ENCODE measurements at places on chromosomes 6 and 20.

- DNase-seq = no peak
These were observed 274.6 kb downstream of the FOXC1 start for GRCh38 chr6:1884313-1884712.

- no peak for DNase-seq
These were observed 6.3 kb downstream of the ZMYND8 start for GRCh38 chr20:47350181-47350550.

DNA sequence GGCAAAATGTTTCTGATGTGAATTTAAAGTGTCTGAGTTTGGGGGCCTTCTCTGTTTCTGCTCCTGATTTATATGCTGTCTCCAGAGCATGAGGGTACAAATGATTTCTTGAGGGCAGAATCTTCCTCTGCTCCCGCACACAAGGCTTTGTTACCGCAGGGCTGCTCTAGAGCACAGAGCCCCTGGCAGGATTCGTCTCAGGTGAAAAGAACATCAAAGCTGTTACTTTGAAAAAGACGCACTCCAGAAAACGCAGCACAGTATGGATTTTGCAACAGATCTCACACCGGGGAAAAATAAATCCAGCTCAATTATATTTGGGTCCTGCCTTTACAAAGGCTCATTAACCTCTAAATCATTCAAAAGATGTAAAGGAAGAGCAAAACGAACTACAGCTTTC is 577.3 kb downstream of the PRKN start:
- no peak for DNase-seq

DNA sequence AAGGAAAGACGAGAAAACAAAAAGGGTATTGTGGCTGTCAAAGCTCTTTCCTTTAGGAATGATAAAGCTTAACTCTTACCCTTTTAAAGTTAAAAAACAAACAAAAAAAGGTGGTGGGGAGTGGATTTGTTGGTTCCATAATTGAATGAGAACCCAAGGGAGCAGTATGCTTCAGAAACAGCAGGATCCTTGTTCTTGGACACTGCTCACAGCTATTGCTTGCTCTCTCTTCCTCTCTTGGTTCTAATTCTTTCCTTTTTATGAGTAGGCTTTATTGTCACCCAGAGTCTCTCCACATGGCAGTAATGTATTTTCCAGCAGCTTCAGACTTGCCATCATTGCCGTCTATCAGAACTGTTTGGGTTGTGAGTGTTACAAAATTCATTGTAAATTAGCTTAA is 18.7 kb upstream of the ATRN start:
- DNase-seq = no peak

DNA sequence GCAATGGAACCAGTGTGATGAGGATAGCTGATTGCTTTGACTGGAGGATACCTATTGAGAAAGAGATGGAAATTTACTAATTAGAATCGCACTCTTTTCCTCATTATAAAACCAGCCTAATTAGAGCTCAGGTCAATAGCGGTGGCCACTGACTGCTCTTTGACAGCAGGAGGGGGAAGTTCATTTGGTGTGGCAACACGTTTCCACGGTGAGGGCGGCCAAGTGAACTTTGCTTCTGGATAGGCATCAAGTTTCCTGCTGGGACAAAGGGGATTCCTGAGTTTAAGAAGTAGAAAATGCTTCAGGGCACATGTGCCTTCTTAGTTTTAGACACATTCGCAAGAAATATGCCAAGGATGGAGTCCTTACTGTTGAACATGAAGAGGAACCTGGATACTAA is 145.3 kb upstream of the NRN1 start:
- DNase-seq = no peak

DNA sequence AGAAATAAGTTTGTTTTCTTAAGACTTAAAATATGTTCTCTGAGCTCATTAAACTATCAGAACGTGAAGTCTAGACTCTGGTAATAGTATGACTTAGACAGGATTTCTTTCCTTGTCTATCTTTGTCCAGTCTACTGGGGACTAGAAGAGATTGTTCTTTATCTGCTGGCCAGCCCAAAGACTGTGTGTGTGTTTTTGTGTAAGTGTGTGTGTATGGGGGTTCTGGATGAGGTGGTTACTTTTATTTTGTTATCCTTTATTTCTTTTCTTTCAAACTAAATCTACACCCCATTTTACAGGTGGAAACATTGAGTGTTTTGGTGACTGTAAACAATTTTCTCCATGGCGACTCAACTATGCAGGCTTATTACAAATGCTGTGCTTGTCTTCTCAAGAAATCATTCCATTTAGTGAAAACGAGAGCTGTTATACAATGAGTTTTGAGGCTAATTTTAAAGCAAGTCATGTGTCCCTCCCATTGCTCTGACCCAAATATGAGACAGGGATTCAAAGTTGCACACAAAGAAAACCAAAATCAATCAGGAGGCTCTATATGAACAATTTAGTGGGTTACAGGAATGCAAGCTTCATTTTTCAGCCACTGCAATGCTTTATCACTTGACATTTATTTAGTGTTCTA is 97.6 kb downstream of the ELOVL5 start:
- no peak for DNase-seq

DNA sequence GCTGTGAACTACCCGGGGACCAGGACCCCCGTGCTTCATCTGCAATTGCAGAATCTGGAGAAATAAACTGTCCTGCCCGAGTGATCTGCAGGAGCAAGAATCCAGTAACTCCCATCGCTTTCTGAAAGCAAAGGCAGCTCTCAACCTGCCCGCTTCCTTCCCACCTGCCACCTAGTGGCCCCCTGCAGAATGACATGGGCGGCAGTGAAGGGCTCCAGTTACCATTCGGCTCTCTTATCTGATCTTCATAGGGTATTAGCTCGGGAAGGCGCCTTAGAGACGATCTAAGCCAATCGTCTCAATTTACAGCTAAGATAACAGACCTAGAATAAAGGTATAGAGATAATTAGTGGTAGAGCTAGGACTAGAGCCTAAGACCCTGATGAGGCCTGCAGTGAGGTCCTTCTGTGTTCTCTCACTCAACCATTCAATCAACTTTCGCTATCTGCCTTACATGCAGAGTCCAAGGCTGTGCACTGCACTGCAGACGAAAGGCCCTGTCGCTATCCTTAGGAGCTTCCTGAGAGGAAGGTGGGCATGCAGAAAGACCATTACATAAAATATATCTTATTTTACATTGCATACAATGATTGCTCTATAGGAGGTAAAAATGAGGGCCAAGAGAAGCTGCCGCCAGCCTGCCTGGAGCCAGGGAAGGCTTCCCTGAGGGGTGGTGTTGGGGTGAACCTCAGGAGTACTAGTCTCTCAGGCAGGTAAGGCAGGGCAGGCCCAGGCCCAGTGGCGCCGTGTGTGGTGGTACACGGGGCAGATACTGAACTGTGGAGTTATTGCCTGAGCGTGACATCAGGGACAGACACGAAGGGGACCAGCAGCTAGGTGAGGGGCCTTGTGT is 7.1 kb upstream of the PSMG4 start:
- peak; percentile 82 for DNase-seq

DNA sequence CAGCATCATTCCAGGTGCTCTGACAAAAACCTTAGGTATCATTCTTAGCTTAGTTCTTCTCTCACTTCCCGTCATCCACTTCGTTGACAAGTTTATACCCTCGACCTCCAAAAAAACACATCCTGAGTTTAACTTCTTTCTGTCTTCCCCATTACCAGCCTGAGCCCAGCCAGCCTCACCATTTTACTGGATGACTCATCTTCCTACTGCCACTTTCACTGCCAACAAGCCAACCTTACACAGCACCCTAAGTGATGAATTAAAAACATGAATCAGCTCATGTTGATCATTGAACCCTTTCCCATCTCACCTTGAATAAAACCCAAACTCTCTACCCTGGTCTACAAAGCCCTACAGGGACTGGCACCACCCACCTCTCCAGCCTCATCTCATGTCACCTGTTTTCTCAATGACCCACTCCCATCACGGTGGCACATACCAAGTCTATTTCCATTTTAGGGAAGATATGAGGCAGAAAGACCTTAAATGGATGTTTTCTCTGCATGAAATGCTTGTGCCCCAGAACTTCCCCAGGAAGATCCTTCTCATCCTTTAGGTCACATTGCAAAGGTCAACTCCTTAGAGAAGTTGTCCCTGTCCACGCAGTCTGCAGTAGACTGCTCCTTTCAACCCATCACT is 9.9 kb upstream of the UST start:
- DNase-seq = no peak

- no peak for DNase-seq
These were observed 45.6 kb upstream of the SMLR1 start for GRCh38 chr6:130781557-130781956.

- no peak for DNase-seq
These were observed 10.0 kb downstream of the AFDN start for GRCh38 chr6:167836721-167837120.

DNA sequence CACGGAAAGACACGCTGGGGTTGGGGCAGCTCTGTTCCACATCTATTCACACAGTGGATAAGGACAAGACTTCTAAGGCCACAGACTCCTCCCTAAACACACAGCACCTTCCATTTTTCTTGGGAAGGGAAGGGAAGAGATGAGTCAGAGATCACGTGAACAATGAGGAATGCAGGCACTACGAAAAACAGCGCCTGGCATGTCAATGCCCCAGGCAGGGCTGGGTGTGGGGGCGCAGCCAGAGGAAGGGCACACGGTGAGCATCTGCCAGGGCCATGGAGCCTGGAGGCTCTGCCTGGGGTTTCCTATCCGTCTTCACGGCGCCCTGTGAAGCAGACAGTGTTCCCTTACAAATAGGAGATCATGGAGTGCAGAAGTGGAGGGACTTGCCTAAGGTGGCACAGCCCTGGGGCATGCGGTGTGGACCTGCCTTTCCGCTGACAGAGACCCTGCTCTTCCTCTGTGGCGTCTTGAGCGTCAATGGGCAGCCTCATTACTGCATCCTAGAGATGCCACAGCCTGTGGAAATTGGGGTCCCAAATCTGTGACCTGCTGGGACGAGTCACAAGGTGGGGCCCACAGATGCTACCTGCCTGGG is 15.4 kb downstream of the UNC93A start:
- peak; percentile 1 for DNase-seq

GRCh38 chr6:37807656-37808055 is 11.9 kb upstream of the ZFAND3 start:
- DNase-seq = no peak

DNA sequence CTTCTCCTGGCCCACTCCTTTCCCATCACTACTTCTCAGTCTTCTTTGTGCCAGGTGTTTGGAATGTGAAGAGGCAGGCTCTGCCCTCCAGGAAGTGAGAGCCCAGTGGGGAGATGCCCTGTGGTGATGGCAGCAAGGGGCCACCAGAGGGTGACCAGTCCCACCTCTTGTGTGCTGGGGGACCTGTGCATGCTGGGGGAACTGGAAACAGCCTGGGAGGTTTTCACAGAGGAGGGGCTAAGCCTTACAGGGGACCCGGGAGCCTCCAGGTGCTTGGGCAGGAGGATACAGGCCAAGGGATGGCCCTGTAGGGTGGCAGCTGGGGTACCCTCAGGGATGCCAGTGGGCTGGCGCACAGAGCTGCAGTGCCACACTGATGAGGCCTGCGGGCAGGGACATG is 72.3 kb downstream of the RAMACL start:
- no peak for DNase-seq

- no peak for DNase-seq
These were observed 6.1 kb upstream of the ULBP3 start for GRCh38 chr6:150075034-150075421.

DNA sequence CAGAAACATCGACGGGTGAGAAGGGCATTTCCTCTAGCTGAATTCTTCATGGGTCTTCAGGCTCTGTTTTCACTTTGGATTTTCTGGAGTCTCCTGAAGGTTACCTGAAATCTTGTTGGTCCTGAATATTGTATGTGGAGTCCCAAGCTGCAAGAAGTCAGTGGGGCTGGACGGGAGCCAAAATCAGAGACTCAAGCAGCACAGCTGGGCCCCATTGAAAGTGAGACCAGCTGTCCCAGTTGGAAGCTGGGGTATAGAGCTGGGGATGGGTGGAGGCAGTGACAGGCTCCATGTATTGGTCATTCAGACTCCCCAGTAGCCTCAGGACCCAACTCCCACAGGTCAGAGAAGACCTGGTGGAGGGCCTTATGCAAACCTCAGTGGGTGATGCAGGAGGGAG is 111.3 kb upstream of the MLN start:
- no peak for DNase-seq

DNA sequence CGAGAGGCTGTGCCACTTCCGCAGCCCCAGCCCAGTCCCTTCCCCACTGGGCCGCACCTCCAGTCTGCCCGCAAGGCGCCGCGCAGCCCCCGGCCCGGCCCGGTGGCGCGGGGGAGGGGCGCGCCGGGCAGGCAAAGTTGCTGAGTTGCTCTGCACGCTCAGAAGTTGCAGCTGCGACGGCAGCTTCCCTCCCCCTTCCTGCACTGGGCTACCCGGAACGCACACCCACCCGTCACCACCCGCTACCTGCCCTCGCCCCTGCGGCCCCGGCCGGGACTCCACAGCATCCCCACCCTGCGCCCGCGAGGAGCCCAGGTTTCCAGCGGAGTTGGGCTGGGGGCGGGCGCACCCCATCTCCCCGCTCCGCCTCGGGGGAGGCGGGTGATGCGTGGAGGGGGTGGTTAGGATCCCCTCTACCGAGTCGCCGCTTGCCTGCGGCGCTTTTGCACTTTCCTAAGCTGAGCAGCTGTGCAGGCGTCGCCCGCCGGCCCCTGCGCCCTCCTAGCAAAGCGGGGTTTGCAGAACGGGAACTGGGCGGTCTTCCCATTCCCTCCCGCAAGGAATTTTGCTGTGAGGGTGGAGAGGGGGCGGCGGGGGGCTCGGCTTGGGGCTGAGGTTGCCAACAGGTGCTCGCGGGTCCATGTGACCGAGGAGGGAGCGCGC is 55.9 kb upstream of the RREB1 start:
- DNase-seq = peak; percentile 48

DNA sequence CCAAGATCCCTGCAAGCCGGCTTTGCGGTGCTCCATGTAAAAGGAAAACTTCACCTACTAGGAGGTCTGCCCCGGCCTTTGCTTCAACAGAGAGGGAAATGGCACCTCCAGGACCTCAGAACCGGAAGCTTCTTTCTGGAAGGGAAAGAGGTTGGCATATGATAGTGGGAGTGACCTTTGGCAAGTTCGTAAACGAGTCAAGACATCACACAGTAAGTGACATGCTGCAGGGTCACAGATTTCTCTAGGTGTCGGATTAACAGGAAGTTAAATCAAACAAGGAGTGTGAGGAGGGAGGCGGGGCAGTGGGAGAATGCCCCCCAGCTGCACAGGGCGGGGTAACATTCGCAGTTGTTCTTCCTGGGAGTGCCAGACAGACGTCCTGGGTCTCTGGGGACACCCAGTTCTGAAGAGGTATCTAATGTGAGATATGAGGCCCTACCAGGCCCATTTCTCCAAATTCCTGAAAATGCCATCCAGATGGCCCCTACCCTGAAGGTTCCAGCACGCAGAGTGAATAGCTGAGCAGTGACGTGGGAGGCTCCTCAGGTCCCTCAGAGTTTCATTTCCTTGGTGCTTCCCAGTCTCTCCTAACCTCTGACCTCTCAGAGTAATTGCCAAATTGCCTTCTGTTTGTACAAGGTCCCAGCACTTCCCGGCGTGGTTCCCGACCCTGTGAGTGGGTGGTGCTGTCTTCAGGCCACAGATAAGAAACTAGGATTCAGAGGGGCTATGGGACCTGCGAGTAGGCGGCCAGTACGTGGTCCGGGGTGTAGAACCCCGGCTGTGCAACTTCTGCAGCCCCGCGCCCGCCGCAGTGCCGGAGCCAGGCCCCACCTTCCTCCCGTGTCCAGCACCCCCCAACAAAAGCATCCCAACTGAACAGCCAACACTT is 1.9 kb downstream of the RRBP1 start:
- DNase-seq = peak; percentile 75

All from iris pigment epithelial cell (primary cell).